ENCODE measurements at places on chromosomes 7 and 10. TPM values are rescaled to one million over a fixed set of nuclear protein-coding genes. Genes with fewer than 3 reads are reported as not detected.
A peak's percentile ranks its signal among the peaks of the same experiment; 100 is the strongest.

- no peak for DNase-seq
These were observed 103.7 kb upstream of the CTBP2 start for GRCh38 chr10:125264091-125264490.

ANKRD2 gene
- total RNA-seq = not detected

LOXL4 gene
- not detected for total RNA-seq

CAV1 gene
- total RNA-seq = 0.18 TPM

GRCh38 chr10:66925896-66926715, at the start of gene LRRTM3:
Gene LRRTM3 (plus strand): TSS chr10:66926036.
- peak; percentile 28 for DNase-seq

GRCh38 chr10:15378569-15378968, 7.5 kb upstream of the FAM171A1 start:
- DNase-seq = no peak

GRCh38 chr7:47092336-47092735, 489.6 kb downstream of the TNS3 start:
- no peak for DNase-seq

DNA sequence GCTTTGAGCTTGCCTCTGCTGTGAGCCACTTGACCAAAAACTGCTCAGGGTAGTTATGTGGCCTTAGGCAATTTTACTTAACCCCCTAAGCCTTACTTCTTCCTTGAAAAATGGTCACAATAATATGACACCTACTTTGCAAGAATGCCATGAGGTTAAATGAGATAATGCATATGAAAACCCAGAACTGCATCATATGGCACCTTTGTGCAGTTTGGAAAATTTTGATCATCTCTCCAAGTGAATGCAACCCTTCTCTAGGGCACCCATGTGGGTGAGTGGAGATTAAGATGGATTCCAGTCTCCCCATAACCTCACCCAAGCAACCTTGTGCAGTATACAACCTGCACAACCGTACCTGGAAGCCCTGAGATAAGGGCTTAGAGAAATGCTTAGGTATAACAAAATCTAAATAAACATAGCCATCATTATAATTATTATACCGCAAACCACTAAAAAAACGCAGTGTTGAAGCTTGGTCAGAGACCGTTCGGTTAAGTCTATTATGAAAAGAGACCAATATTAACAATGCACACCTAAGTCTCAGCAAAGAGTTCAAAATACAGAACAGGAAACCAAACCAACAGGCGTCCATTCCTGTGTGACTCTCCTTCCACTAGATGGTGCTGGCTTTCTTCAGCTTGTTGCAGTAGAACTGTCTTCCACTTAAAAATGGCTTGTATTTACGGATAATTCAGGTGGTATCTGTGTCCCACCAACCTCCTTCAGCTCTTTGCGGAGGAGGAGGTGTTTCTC, 21.0 kb upstream of the ASB15 start:
- peak; percentile 6 for DNase-seq

- DNase-seq = no peak
These were observed 10.2 kb upstream of the EPHA1 start for GRCh38 chr7:143418681-143419458.

DNA sequence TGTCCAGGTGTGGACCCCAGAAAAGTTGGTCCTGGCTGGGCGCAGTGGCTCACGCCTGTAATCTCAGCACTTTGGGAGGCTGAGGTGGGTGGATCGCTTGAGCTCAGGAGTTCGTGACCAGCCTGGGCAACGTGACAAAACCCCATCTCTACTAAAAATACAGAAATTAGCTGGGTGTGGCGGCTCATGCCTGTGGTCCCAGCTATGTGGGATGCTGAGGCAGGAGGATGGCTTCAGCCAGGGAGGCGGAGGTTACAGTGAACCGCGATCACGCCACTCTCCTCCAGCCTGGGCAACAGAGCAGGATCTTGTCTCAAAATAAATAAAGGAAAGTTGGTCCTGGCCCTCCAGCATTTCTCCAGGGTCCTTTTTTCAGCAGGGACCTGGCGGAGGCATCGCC, 1.4 kb downstream of the NUDT1 start:
- no peak for DNase-seq

DNA sequence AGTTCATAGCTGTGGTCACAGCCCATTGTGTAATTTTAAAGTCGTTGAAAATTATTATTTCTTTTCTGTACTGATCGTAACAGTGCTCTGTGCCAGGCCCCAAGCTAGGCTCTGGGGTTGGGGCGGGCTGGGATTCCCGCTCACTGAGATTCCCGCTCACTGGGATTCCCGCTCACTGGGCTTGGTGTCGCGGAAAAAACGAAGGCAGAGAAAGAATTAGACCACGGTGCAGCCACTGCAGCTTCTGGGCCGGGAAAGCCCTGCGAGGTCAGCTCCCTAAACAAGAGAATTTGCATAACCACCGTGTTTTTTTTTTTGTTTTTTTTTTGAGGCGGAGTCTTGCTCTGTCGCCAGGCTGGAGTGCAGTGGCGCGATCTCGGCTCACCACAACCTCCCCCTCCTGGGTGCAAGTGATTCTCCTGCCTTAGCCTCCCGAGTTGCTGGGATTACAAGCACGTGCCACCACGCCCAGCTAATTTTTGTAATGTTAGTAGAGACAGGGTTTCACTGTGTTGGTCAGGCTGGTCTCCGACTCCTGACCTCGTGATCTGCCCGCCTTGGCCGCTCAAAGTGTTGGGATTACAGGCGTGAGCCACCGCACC, 31.2 kb downstream of the FOXK1 start:
- DNase-seq = peak; percentile 22
